ENCODE measurements at places on chromosomes 7 and 10.

- DNase-seq, result no peak
These were observed 423.2 kb downstream of the RPS24 start for GRCh38 chr10:78456649-78457400.

DNA sequence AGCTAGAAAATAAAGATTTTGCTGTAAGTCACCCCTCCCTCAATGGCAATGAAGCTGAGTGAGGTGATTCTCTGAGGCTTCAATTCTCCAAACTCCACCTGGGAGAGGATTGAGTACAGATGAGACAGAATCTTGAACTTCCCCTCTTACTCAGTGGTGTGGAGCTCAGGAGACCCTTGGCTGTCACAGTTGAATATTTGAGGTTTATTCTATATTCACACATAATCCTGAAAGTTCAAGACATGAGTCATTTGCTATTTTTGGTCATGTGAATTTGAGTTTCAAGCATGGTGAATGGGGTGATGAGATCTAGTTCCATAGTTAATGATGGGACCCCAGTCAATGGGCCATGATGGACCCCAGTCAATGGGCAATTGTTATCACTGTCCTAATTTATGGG is 13.9 kb upstream of the TECTB start:
- DNase-seq, result no peak

DNA sequence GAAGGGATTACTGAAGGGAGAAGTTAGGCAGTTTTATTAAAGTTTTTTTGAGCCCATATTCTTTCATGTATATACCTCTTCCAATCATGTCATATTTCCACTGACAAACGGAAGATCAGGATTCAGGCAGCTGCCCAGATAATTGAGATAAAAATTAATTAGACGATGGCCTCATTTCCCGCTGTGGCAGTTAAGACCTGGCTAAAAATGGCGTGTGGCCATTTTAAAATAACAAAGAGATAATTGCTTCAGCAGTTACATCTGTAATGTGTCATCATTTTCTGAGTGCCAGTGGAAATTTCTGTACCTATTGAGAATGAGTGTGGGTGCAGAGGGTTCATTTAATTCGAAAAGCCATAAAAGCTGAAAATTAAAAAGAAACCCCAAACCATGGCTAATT is 215.1 kb downstream of the STK31 start:
- DNase-seq, result no peak

DNA sequence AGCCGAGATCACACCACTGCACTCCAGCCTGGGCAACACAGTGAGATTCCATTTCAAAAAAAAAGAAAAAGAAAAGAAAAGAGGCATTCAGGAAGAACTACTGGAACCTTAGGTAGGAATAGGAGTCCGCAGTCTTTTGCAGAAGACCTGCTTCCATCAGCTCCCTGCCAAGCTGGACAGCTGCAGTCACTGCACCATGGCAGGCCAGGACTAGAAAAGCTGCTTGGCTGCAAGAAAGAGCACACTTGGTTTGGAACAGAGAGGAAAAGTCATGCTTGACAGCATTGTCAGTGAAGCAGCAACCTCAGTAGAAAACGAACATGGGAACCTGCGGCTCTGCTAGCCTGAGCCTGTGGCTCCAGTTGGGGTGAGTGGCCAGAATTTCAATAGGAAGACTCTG is 104.3 kb downstream of the MARCHF5 start:
- DNase-seq, result no peak

DNA sequence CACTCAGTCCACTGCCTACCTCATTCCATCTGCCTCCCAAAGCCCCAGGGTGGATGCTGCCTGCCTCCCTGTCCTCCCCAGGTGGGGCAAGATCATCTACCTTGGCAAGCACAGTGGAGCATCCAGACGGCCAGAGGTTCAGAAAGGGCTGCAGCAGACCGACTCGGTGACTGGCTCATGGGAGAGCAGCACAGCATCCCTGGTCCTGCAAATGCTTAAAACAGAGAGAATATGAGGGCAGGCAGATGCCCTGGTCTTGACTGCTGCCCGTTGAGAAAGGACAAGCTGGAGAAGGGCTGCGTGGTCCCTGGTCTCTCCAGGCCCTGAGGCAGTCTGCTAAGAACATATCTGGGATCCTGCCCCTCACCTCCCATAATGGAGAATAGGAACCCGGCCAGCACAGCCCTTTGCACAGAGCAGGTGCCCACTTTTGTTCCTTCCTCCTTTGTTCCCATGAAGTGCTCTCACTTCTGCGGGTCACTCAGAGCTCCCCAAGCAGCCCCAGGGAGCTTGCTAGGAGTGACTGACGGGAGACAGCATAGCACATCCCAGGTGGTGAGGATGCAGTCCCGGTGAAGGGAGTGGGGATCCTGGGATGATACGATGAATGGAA is 1.4 kb downstream of the HPS1 start:
- no peak for DNase-seq

GRCh38 chr7:40199076-40199802 is 64.4 kb downstream of the SUGCT start:
- no peak for DNase-seq

- DNase-seq, result no peak
These were observed 92.8 kb upstream of the TAC1 start for GRCh38 chr7:97639036-97639435.

- no peak for DNase-seq
These were observed 195.5 kb downstream of the SLC25A13 start for GRCh38 chr7:96126382-96126781.

DNA sequence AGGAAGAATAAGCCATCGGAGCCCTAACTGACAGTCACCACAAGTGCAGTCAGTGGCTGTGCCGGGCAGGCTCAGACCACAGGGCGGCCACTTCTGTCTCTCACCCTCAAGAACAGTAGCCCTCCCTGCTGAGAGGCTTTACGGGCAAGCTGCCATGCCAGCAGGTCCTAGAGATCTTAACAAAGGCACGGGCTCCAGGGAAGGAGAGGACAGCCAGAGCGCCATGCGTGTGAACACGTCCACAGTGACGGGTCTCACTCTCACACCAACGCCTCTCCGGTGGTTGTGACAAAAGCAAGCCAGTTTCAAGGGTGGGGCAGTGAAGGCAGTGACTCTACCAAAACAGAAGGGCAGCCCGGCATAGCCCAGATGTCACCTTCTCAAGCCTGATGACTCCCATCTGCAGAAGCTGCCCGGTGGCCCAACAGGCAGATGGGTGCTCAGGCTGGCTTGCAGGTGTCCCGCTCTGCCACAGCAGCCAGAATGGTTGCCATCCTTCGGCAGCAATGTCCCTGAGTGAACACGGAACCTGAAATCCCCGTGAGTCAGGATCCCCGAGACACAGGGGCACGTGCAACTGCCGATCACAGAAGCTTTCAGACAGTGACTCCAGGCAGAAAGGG is 102.0 kb downstream of the FAM53B start:
- DNase-seq, result no peak

- no peak for DNase-seq
These were observed 197.8 kb upstream of the TCF7L2 start for GRCh38 chr10:112752288-112752687.

- DNase-seq, result no peak
These were observed 280.0 kb upstream of the NRG3 start for GRCh38 chr10:81594991-81595390.

All from stimulated activated CD8-positive, alpha-beta memory T cell treated with anti-CD3 and anti-CD28 coated beads, Interleukin-2, amount 100 ng/mL, for 1 hour (primary cell).